ENCODE measurements at places on chromosomes 6 and 20.

GRCh38 chr20:44170816-44171410, 16.1 kb downstream of the JPH2 start:
- DNase-seq, result no peak

DNA sequence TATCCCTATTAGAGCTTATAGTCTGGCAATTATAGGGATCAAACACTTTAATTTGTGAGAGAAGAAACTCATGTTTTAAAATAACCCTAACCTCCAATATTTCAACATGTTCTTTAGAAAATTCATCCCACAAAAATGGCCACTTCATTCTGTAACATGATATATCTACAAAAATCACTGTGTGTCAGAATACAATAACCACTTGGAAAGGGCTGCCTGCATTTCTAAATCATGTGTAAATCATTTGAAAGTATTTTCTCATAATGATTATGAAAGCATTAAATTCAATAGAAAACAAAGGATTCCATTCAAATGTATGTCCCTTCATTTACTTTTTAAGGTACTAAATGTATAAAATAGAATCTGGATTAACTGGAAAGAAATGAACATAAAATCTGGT, 101.4 kb upstream of the NHSL1 start:
- no peak for DNase-seq

GRCh38 chr6:120405947-120406346, 928.3 kb downstream of the TBC1D32 start:
- no peak for DNase-seq

DNA sequence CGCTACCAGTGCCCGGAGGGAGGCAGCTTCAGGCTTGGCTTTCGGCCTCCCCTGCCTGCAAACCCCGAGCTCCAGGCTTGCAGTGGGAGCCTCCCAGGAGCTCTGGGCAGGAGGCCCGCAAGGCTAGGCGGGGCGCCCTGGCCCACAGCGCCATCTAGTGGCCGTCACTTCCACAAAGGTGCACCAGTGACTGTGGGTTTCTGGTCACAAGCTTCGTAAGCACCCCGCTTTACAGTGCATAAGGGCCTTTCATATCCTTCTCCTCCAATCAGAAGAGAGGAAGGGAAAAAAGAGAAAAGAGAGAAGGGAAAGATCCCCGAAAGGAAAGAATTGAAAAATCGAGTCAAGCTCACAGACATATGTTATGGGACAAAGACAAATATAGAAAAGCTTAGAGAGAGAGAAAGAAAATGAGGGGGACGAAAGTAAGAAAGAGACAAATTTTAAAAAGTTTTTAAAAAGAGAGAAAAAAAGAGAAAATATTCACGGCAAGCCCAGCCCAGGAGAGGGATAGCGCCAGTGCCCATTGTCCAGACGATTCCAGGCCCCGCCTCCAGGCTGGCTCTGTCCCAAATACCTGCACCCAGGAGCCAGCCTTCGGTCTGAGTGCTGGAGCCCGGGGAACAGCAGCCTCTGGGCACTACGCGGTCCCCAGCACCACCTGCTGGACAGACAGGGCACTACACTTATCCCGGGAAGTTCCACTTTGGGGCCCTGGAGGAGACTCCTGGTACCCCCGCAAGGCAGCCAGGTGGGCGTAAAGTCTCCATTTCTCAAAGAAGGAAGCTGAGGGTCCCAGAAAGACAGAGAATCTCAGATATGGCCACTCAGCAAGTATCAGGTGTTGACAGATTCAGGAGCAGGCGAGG, 207.1 kb downstream of the PREX1 start:
- peak; percentile 88 for DNase-seq

- DNase-seq, result no peak
These were observed 32.1 kb upstream of the C20orf144 start for GRCh38 chr20:33629979-33630378.

DNA sequence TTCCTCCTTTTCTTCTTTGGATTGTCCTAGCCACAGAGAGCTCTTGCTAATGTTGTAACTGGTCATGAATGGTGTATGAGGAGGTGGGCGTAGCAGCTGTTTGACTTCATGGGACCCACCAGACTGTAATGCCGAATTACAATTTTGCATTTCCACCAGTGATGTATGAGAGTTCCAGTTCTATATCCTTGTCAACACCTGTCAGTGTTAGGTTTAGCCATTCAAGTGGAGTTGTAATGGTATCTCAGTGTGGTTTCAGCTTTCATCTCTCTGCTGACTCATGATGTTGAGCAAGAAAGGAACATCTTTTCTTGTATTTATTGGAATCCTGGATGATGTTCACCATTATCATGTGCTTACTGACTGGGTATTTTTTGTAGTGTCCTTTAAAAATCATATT, 5.1 kb downstream of the IGF2R start:
- DNase-seq, result no peak

Data from activated CD4-positive, alpha-beta T cell treated with anti-CD3 and anti-CD28 coated beads for 48 hours (primary cell).